ENCODE measurements at places on chromosomes 12 and 14. TPM values are rescaled to one million over a fixed set of nuclear protein-coding genes. Genes with fewer than 3 reads are reported as not detected.

DNA sequence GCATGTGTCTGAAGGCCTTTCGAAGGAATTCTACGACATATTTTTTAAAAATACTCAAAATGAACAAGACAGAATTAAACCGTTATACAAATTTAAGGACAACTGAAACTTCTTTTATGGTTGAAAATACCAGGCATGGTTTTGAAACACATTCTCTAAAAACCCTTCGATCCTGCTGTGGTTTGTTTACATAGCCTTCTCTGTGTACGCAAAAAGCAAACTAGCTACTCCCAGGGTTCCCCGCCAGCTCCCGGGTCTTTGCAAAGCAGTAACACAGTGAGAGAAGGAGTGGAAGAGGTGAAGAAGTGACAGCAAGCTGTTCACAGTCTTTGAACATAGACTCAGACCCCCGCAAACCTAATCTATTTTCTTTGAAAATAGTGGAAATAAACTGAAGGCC is 2.2 kb upstream of the TC2N start:
- DNase-seq = no peak

DNA sequence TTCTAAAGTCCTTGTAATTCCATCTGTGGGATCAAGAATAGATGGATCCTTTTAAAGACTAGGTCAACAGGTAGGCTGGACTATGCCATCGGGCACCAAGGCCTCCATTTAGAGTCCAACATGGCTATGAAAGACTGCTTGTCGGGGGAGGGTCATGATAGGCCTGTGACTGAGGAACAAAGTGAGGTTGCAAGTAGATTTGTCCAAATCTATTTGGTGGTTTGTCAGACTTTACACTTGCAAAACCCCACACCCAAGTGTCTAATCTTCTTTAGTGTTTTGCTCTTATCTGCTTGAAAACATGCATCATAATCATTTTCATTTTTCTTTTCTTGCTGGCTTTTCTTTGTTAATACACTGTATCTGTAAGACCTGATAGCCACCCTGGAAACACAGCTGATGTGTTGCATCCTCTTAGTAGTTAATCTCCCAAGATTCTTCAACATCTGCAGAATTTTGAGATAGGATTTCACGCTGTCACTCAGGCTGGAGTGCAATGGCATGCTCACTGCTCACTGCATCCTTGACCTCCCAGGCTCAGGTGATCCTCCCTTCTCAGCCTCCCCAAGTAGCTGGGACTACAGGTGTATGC is 50.3 kb downstream of the TDP1 start:
- DNase-seq = no peak

Gene TEDC1
- total RNA-seq = 5.6 TPM

Gene GLT8D2
- 13.9 TPM for total RNA-seq

- DNase-seq = no peak
Observed at GRCh38 chr14:53411125-53411524, 258.0 kb upstream of the DDHD1 start.

DNA sequence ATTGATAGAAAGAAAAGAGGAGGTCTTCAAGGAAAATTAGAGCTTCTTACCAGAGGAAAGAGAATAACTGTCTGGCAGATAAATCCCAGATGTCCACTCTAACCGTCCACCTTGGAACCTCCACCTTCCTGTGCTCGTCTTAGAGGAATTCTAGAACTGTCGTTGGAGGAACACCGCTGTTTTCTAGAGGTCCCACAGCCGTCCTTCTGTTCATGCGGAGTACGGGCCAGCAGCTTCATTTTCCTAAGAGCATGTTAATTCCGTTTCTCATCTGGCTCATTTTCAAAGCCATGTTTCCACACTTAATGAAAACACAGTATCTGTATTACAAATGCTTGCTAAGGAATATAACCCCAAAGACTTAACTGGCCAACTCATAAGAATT is 107.9 kb upstream of the ESRRB start:
- no peak for DNase-seq

DNA sequence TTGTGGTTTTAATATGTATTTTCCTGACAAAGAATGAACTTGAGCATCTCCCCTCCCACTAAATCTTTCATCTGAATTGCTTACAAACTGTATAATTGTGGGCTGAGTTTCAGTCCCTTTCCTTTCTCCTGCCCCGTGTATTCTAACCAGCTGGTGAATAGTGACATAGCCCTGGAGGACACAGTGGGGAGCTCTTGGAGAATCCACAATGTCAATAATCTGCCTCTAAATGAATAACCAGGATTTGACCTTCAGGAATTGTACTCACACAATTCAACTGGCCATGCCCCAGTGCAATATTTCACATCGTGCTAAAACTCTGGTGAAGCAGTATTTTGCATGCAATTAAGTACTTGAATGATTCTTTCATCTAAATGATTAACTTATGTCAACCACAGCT is 177.2 kb downstream of the C12orf42 start:
- no peak for DNase-seq

GRCh38 chr12:132801741-132802140 is 26.9 kb downstream of the GOLGA3 start:
- no peak for DNase-seq

- no peak for DNase-seq
Observed at GRCh38 chr12:117483501-117483900, 122.1 kb upstream of the NOS1 start.

- no peak for DNase-seq
Observed at GRCh38 chr12:131910302-131911027, 16.0 kb downstream of the ULK1 start.

Gene CLEC9A
- total RNA-seq = not detected
